MG63 (cell line): ENCODE measurements at places on chromosomes 7 and 10. TPM values are rescaled to one million over a fixed set of nuclear protein-coding genes. Genes with fewer than 3 reads are reported as not detected.
A peak's percentile ranks its signal among the peaks of the same experiment; 100 is the strongest.

STK31 gene
- 0.03 TPM in 1 of 2 replicates, not detected in the other for total RNA-seq

FAM25A gene
- 12.0 TPM in 1 of 2 replicates, not detected in the other for total RNA-seq

DNA sequence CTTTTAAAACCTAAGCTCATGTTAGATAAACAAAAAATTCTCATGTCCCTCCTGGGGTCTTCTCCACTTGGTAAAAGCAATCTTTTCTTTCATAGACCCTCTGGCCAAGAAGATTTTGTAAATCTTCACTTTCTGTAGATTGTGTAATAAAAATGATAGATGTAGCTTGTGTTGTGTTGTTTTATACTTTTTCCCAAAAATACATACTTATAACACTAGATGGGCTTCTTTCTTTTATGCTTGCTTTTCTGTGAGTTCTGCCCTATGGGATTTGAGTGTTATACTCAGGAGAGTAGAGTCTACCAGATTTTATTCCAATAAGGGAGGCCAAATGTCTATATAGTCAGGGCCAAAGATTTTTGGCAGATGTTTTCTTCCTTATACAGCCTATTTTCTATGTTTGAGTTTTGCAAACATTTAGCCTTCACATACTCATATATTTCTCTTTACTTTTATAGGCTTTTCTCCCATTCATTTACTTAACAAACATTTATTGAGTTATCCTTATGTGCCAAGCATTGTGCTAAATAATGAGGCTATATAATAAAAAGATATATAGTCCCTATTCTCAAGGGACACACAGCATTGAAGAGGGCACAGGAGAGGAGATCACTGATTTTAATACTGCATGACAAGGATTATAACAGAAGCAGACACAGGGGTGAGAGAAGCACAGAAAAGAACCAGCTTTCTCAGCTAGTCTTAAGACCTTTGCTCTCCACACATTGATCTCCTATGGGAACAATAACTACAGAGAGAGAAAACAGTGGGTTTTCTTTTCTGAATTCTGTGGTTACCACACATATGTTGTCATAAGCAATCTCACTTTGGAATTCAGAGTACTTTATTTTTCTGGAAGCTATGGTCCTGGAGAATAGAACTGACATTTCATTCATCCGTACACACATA, 58.0 kb upstream of the PNLIP start:
- no peak for DNase-seq

DNA sequence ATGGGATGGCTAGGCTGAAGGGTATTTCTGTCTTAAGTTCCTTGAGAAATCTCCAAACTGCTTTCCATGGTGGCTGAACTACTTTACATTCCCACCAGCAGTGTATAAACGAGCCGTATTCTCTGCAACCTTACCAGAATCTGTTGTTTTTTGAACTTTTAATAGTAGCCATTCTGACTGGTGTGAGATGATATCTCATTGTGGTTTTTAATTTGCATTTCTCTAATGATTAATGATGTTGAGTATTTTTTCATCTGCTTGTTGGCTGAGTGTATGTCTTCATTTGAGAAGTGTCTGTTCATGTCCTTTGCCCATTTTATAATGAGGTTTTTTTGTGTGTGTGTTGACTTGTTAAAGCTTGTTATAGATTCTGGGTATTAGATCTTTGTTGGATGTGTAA, 226.8 kb upstream of the IGFBP3 start:
- no peak for DNase-seq

DNA sequence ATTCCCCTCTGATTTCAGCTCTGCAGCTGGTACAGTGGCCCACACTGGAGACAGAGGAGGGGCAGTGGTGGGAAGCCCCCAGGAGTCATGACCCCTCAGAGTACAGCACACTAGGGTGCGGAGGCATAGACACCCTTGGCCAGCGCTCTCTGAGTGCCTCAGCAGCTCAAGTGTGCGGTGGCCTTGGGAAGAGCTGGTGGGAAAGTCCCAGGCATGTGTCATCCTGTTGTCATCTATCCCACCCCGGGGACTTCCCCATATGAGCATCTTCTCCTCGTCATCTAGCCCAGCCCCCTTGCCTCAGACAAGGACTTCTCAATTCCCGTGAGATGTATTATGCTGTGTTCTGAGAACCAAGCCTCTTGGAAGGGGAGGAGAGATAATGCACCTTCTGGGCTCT, 15.6 kb upstream of the PPIF start:
- DNase-seq = peak; percentile 58

- DNase-seq = no peak
These were observed 54.0 kb downstream of the GTF2IRD1 start for GRCh38 chr7:74507538-74508319.

- no peak for DNase-seq
These were observed 79.2 kb upstream of the PPP1R3C start for GRCh38 chr10:91711885-91712680.

- DNase-seq = no peak
These were observed 69.7 kb downstream of the CPVL start for GRCh38 chr7:29076631-29077030.

GRCh38 chr7:80940539-80941207, 21.8 kb upstream of the SEMA3C start:
- no peak for DNase-seq

DNA sequence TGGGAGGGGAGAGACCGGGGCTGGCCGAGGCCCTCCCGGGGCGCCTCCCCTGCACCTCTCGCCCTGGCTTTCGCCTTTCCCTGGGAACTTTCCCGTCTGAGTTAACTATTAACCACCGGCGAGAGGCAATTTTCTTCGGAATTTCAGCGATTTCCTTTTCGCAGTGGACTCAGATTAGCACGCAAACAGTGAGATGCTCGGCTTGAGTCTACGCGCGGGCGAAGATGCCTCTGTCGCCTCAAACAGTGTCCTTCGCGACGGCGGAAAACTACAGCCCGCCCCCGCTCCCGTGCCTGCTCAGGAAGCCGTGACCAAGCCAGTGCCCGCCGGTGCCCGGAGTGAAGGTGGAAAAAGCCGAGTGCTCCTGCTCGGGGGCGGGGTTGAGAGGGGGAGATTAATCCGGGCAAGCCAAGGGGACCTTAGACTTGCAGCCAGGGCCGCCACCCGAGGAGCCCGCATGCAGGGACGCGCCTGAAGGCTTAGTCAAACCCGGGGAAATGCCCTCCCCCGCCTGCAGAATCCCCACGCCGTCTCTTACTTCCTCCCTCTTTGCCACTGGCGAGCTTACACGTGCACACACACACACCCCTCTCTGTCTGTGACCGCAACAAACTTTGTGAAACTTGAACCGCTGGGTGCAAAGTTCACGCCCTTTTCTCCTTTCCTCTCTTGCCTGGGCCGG, 14.5 kb upstream of the PAX2 start:
- no peak for DNase-seq

DNA sequence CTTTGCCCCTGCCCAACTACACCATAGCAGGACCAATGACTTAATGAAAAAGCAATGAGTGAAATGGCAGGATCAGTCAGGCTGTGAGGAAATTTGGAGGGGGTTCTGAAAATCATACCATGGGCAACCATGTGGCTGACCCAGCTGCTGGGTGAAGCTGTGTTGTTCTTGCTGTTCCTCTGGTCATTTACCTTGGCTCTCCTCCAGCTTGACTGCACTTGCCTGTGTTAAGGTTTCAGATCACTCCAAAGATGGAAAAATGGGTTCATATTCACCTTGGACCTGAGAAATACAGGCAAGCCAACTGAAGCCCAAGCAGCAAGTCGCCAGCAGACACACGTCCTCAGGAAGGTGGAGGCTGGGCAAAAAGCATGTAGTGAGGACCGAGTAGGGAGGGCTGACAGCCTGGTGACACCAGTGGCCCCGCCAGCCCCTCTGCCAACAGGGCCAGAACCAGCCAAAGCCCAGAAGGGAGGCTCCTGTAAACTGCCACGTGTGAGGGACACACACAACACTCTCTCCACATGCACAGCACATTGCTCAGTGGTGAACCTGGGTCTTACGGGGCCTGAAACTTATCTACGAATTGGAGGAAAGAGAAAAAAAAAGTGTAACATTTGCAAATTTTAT, 40.1 kb downstream of the PARP12 start:
- DNase-seq = no peak

DNA sequence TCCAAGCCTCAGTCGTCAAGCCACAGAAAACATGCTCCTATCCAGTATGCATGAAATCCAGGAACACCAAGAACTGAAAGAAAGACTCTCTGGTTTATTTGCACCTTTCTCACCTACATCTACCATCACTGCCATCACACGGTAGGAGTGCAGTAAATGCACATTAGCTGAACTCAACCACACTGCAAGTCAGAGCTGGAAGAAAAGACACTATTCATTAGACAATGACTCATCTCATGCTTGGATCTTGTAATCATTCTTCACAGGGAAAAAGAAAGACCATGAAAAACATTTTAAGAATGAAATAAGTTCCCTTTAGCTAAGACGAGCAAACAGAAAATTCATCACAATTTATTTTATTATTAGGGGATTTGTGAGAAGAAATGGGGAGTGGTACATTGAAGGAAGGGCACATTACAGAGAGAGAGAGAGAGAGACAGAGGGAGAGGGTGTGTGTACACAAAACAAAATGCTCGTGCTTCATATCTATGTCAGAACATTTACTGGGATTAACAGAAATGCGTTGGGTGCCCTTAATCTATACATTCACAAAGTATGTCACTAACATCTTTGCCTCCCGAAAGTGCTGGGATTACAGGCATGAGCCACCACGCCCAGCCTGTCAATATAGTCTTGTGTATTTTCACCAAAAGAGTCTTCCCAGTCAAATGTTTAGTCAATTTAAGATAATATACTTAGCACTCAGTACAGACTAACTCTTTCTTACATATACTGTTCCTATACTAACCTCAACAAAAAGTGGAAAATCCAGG, 324.9 kb downstream of the PARD3 start:
- no peak for DNase-seq

GRCh38 chr10:78634389-78634815, 434.4 kb upstream of the ZMIZ1 start:
- DNase-seq = peak; percentile 51

DNA sequence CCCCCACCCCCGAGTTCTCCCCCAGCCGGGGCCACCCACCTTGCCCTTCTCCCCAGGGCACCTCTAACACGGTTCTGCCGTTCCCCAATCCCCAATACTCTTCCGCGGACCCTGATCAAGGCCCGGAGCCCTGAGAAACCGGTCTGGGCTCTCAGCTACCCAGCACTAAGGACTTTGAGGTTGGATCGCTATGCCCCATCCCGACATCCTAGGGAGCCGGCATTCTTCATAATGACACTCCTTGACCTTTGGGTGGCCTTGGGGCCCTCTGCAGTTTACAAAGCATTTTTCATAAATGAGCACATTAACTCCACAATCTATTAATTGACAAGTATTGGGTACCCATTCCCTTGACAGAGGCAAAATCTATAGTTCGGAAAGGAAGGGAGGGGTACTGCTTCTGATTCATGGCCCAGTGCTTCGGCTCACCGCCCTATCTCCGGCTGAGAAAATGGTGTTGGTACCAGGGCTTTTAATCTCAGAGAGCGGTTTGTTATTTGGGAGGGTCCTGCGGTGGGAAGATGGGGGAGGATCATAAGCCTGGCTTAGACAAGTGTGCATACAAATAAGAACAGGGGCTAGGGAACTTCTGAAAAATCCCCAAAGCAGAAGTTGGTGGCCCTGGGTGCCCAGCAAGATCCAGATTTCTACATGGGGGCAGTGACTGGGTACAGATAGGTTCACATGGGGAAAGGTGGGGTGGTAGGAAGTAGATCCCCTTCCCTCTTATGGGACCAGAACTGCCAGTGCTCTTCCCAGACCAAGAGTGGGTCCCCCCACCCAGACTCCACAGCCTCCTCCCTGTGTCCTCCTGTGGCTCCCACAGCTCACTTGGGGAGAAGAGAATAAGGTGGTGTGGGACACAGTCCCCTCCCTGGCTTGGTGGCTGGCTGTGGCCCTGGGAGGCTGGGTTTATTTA, 3.2 kb downstream of the IMPDH1 start:
- DNase-seq = no peak
